ENCODE measurements at places on chromosomes 4 and X.

GRCh38 chr4:137641544-137641943 is 109.2 kb upstream of the PCDH18 start:
- DNase-seq: no peak

GRCh38 chr4:82491251-82491960 is 61.0 kb downstream of the ENOPH1 start:
- peak; percentile 1 for DNase-seq

DNA sequence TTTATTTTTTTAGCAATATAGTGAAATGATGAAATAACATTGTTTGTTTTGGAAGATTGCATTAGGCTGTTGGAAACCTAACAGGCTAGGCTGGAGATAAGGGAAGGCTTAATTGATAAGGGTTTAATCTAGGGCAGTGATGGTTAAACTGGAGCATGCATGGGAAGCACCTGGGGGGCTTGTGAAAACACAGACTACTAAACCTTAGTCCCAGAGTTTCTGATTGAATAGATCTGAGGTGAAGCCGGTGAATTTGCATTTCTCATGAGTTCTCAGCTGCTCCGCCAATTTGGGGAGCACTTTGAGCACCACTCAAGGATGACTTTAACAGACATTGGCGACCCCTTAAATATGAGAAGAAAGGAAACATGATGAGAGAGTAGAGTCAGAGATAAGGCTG is 11.5 kb downstream of the STK26 start:
- no peak for DNase-seq

DNA sequence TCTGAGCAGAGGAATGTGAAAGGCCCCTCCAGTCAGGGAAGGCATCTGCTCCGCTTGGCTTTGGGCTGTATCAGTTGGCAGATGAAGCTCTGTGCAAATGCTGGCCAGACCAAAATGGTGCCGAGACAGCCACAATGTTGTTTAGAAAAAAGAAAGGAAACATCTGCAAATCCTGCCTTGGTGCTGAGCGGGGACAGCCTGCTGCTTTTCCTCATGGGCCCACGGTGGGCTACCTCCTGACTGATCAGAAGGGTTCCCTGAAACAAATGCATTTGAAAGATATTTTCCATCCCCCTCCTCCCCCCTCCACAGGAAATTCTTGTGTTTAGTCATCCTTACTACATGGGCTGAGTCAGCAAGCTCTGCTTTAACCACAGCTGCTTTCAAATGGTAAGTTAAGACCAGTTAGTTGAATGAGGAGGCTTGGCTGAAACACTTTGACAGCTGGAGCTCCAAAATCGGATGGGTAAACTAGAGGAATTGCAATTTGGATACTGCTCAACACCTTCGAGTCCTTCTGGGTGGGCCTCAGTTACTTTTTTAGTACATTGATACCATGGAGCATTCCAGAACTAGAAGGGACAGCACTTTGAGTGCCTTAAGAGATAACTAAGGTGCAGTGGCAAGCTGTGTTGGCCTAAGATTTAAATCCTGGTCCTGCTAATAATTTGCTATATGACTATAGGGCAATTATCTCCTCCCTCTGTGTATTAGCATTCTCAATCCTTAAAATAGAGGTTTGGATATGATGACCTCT is 36.0 kb downstream of the PLAC1 start:
- DNase-seq: peak; percentile 40

- no peak for DNase-seq
These were observed 259.0 kb downstream of the FAT4 start for GRCh38 chr4:125573786-125574185.

- no peak for DNase-seq
These were observed 14.8 kb downstream of the STK32B start for GRCh38 chr4:5066101-5066500.

GRCh38 chr4:187333151-187333550 is 609.5 kb upstream of the FAT1 start:
- no peak for DNase-seq

- DNase-seq: no peak
These were observed 13.8 kb upstream of the ZNF674 start for GRCh38 chrX:46559062-46559461.

DNA sequence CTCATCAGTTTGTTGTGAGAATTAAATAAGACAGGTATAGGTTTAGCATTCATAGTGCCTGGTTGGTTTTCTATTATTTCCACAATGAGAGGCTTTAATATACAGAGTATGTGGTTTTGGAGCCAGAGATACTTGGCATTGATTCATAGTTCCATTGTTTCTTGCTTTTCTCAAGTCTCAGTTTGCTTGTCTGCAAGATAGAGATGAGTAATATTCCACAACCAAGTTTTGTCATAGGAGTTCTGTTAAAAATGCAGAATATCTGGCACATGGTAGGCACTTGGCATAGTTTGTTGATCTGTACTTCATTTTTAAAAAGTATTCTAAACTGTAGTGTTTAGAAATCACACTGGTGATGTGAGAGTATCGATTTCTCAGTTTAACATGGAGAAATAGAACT is 37.5 kb upstream of the EDA2R start:
- no peak for DNase-seq

GRCh38 chr4:166091912-166092510 is 219.0 kb downstream of the TLL1 start:
- peak; percentile 76 for DNase-seq

DNA sequence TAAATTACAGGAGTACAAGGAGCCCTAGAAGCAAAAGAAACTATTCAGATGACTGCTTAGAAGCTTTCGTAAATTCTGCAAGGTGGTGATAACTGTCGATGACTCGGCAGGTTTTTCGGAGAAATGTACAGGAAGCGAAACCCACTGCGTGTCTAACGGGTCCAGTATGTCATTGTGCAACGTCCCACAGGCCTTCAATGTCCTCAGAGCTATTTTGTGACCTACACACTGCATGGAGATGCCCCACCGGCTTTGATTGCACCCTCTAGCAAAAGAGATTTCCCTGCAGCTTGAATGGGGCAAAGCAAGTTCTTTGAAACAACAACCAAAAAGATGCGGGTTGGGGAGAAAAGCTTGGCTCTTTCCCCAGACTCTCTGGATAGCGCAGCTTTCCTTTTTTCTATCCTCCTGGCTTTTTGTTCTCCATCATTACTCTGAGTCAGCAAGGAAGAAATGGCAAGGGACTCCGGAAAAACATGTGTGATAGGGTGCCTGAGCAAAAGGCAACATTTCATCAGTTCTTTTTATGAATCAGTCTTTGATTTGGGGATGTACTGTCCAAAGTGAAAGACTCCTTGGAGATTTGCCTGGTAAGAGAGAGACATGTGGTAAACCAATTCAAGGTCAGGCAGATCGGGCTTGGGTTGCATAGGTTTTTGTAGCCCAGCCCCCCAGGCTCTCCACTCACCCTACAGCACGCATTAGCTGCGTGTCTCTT is 112.0 kb upstream of the TBL1X start:
- no peak for DNase-seq

DNA sequence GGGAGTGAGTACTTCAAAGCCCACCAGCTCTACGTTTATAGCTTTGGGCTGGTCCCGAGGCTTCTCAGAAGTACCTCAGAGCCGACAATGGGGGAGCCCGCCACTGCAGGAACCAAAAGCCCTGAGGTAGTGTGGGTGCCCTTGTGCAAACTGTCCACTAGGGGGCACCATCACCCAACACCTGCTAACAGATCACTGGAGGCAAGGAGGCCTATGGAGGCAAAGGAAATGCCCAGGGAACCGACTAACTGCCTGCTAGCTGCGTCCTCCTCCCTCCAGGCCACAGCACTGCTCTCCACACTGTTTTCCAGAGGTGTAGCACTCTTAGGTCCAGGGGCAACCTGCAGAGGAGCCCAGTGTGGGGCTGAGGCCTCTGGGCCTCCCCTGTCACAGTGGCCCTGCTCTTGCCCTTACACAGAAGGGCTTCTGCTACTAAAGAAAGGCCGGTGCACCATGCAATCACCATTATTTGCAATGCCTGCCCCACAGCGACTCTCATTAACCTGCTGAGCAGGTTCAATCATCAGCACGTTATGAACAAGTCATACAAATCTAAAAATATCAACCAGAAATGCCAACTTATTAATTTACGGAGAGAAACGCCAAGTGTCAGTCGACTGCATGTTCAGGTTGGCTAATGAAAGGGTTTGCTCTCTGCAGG is 159.1 kb downstream of the NSUN7 start:
- DNase-seq: peak; percentile 85

- no peak for DNase-seq
These were observed 262.1 kb upstream of the GPC4 start for GRCh38 chrX:133677123-133678063.

DNA sequence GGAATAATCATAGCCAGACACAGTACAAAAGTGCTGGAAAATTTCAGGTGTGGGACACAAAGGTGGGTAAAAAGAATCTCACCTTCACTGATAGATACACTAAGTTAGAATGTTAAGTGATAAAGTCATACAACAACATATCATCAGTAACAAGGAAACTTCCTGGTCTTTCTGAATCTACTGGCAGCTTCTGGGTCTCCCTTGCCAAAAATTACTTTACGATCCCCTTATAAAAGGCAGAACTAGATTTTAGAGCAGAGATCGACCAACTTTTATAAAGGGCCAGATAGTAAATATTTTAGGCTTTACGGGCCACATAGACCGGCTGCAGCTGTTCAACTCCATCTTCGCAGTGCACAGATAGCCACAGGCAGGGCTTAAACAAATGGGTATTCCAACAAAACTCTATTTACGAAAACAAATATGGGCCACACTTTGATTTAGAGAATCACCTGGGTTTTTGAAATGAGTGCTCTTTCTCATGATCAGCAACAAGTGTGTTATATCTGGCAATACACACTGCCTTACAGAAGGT is 159.9 kb downstream of the AASDH start:
- DNase-seq: no peak

- peak; percentile 96 for DNase-seq
These were observed at the start of gene SFRP2 for GRCh38 chr4:153788413-153789276. Gene SFRP2, minus strand, starts transcription at chr4:153789083. Its CDS starts 248 bp downstream, at chr4:153788835.

DNA sequence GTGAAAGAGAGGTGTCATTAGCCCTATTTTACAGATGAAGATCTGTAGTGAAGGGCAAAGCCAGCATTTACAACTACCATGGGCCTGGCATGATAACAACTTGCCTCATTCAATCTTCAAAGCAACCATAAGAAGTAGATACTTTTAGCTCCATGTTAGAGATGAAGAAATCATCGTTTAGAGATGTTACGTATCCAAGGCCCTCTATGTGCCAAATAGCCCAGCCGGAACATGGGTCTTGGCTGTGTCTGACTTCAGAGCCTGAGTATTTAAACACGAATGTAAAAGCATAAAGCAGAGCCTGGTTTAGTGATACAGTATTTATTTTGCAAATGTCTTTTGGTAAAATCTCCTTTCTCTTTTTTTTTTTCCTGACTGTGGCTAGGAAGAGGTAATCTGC is 197.1 kb downstream of the RASL11B start:
- no peak for DNase-seq

GRCh38 chrX:96361844-96362243 is 322.8 kb upstream of the DIAPH2 start:
- no peak for DNase-seq

Measured in eye (tissue), 1 donor.